ENCODE measurements at places on chromosomes 4 and X. TPM values are rescaled to one million over a fixed set of nuclear protein-coding genes. Genes with fewer than 3 reads are reported as not detected.

GRCh38 chrX:57929373-57929772, 19.1 kb upstream of the ZXDA start:
- H3K27me3 ChIP-seq: no peaks in the 10 kb centered on the region
- no peak overlapping the region for H3K4me3 ChIP-seq
- no peaks in the 10 kb centered on the region for H3K4me1 ChIP-seq
- H3K36me3 ChIP-seq: no peaks in the 10 kb centered on the region

UVSSA gene
- total RNA-seq: 13.9 TPM

DNA sequence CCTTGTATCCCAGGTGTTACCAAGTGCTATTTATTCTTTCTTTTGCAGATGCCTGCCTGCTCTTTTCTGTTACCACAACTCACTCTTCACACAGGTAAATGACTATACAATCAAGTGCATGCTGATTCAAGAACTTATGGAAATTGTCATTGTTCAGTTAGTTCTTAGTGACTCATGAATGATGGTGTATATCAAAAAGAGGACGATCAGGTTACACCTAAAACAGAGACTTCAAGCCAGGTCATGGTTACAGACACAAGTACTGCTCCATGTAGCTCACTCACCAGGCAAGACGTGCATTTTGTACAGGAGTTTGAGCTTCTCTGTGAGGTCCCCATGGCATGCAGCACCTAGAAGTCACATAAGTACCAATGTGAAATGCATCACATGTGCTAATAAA, 59.3 kb upstream of the UCP1 start:
- no peaks in the 10 kb centered on the region for H3K4me1 ChIP-seq
- no peaks in the 10 kb centered on the region for H3K27me3 ChIP-seq
- no peak overlapping the region for H3K27ac ChIP-seq
- H3K4me3 ChIP-seq: no peak overlapping the region
- no peak for DNase-seq
- peaks cover 6% of the 10 kb centered on the region for H3K36me3 ChIP-seq

DNA sequence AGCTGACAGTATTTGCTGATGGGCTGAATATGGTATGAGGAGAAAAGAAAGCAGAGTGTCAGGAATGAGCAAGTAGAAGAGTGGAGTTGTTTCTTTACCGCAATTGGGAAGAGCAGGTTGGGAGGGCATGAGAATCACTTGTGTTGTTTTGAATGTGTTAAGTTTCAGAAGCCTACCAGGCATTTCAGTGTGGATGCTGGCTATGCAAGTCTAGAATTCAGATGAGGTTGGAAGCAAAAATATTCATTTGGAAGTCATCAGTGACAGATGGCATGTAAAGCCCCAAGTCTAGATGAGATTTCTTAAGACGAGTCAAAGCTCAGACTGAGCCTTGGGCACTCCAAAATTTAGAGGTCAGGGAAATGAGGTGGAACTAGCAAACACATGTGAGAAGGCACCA, 156.4 kb downstream of the TSPAN5 start:
- H3K27me3 ChIP-seq: no peaks in the 10 kb centered on the region
- no peak for DNase-seq
- H3K4me1 ChIP-seq: no peaks in the 10 kb centered on the region
- no peaks in the 10 kb centered on the region for H3K36me3 ChIP-seq
- no peak overlapping the region for H3K4me3 ChIP-seq

FAM9C gene
- not detected for total RNA-seq

DNA sequence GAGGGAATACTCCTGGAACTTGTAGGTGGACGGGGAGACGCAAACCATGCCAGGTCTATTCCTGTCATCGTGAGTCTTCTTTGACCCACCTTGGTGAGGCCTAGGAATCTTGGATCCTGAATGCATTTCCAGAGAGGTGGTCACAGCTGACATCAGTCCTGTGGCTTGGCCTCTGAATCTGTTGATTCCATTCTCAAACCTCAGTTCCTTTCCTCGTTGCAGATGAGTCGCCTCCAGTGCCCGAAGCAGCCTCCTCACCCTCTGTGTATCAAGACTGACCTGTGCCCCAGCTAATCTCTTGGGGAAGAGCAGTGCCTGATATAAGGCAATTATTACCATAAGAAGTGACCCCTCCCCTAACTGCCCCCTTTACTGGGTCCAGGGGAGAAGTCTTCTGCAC, 118.1 kb downstream of the SMIM20 start:
- peak overlapping the region; percentile 71 for H3K27ac ChIP-seq
- H3K4me3 ChIP-seq: no peak overlapping the region
- H3K36me3 ChIP-seq: no peaks in the 10 kb centered on the region

UGT8 gene
- 0.16 TPM for total RNA-seq

GRCh38 chrX:87636533-87636932, 118.9 kb downstream of the KLHL4 start:
- no peaks in the 10 kb centered on the region for H3K4me1 ChIP-seq
- no peak overlapping the region for H3K4me3 ChIP-seq
- no peaks in the 10 kb centered on the region for H3K36me3 ChIP-seq
- no peak overlapping the region for H3K27ac ChIP-seq
- DNase-seq: no peak

CLDN34 gene
- not detected for total RNA-seq

PAGE4 gene
- total RNA-seq: not detected

DNA sequence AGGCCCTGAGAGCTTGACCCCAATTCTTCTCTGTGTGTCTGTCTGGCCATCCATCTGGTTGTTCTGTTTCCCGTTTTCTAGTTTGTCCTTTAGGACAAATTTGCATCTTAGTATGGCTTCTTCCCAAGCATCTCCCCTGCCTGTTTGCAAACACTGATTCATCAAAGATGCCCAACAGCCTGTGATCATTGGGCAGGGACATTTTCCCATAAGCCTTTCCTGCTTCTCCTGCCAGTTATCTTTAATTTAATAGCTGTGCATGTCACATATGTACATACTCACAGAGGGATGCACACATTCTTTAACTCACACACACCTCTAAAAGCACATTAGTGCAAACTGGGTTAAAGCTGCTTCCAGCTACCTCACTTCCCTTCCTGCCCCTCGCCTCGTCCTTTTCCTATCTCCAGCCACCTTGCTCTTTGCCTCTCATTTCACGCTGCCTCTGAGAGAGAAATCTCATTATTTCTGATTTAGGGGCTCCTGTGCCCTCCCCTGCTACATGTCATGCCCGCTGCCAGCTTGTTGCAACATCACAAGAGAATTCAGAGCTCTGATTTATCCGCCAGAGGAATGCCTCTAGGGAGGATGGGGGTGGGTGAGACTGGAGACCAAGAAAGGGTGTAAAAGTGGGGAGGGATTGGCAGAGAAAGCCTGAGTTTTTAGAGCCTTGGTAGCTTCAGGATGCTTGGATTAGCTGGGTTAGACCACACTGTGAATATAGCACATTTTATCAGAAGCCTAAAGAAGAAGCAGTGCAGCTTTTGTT, 100.6 kb downstream of the NHS start:
- no peak for DNase-seq
- H3K36me3 ChIP-seq: no peaks in the 10 kb centered on the region
- peaks cover 9% of the 10 kb centered on the region for H3K27me3 ChIP-seq
- no peaks in the 10 kb centered on the region for H3K4me1 ChIP-seq
- H3K27ac ChIP-seq: no peak overlapping the region

DNA sequence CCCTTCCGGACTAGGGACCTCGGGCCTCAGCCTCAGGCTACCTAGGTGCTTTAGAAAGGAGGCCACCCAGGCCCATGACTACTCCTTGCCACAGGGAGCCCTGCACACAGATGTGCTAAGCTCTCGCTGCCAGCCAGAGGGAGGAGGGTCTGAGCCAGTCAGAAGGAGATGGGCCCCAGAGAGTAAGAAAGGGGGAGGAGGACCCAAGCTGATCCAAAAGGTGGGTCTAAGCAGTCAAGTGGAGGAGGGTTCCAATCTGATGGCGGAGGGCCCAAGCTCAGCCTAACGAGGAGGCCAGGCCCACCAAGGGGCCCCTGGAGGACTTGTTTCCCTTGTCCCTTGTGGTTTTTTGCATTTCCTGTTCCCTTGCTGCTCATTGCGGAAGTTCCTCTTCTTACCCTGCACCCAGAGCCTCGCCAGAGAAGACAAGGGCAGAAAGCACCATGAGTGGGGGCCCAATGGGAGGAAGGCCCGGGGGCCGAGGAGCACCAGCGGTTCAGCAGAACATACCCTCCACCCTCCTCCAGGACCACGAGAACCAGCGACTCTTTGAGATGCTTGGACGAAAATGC, at the start of gene WAS:
TSS of gene WAS (plus strand) at position 389 of the 572 bp plus-strand sequence. CDS start at position 444, 55 bp downstream.
- no peak for DNase-seq
- H3K4me1 ChIP-seq: no peaks in the 10 kb centered on the region
- peak within 1 kb of the TSS; percentile 23 for H3K4me3 ChIP-seq
- H3K36me3 ChIP-seq: no peaks in the 10 kb centered on the region

SHOX gene
- total RNA-seq: not detected

GRCh38 chrX:1327651-1328304, 8.8 kb upstream of the IL3RA start:
- no peak for DNase-seq
- H3K36me3 ChIP-seq: no peaks in the 10 kb centered on the region
- no peak overlapping the region for H3K27ac ChIP-seq

RRH gene
- 0.66 TPM for total RNA-seq

- no peak overlapping the region for H3K27ac ChIP-seq
- no peaks in the 10 kb centered on the region for H3K36me3 ChIP-seq
- H3K4me1 ChIP-seq: no peaks in the 10 kb centered on the region
- no peak overlapping the region for H3K4me3 ChIP-seq
Measured at GRCh38 chr4:90883519-90883918, 756.3 kb downstream of the CCSER1 start.

DNA sequence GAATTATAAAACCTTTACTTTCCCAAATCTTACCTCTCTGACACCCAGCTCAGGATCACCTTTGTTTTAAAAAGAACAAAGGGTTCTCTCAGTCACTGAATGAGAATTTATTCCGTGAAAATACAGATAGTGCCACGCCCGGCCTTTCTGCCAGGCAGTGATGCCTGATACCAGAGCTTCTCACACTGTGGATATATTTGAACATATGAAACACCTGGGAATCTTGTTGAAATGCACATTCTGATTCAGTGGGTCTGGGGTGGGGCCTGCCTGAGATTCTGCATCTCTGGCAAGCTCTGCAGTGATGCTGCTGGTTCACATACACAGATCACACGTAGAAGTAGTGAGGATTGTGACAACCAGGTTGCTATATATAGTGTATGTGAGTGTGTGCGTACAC, 46.0 kb downstream of the ELOVL6 start:
- no peaks in the 10 kb centered on the region for H3K27me3 ChIP-seq
- H3K4me1 ChIP-seq: no peaks in the 10 kb centered on the region
- no peak overlapping the region for H3K27ac ChIP-seq
- no peak for DNase-seq
- no peaks in the 10 kb centered on the region for H3K36me3 ChIP-seq

GRCh38 chrX:10989386-10989785, 121.7 kb upstream of the HCCS start:
- H3K36me3 ChIP-seq: no peaks in the 10 kb centered on the region
- H3K27ac ChIP-seq: no peak overlapping the region
- H3K27me3 ChIP-seq: no peaks in the 10 kb centered on the region
- no peaks in the 10 kb centered on the region for H3K4me1 ChIP-seq
- H3K4me3 ChIP-seq: no peak overlapping the region

DNA sequence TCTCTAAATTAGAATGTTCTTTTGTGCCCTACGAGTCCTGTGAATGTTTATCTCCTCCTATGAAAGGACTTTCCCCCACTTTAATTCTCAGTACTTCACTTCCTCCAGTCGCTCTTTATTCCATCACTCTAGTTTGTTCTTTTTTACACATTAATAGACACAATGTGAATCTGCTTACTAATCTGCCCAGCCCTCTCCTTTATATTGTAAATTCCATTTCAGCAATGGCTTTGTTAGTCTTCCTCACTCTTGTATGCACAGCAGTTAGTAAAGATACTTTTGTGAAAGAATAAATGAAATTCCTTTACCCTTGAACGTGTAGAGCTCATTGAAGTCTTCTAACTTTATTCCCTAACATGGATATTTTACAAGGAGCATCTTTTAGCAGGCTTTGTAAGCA, 255.3 kb downstream of the GALNTL6 start:
- H3K27ac ChIP-seq: no peak overlapping the region
- DNase-seq: no peak
- no peak overlapping the region for H3K4me3 ChIP-seq
- H3K36me3 ChIP-seq: no peaks in the 10 kb centered on the region

- H3K36me3 ChIP-seq: no peaks in the 10 kb centered on the region
- no peak overlapping the region for H3K27ac ChIP-seq
- no peaks in the 10 kb centered on the region for H3K27me3 ChIP-seq
- no peak overlapping the region for H3K4me3 ChIP-seq
- no peaks in the 10 kb centered on the region for H3K4me1 ChIP-seq
Measured at GRCh38 chr4:88911246-88912212, 145.5 kb downstream of the FAM13A start.

DNA sequence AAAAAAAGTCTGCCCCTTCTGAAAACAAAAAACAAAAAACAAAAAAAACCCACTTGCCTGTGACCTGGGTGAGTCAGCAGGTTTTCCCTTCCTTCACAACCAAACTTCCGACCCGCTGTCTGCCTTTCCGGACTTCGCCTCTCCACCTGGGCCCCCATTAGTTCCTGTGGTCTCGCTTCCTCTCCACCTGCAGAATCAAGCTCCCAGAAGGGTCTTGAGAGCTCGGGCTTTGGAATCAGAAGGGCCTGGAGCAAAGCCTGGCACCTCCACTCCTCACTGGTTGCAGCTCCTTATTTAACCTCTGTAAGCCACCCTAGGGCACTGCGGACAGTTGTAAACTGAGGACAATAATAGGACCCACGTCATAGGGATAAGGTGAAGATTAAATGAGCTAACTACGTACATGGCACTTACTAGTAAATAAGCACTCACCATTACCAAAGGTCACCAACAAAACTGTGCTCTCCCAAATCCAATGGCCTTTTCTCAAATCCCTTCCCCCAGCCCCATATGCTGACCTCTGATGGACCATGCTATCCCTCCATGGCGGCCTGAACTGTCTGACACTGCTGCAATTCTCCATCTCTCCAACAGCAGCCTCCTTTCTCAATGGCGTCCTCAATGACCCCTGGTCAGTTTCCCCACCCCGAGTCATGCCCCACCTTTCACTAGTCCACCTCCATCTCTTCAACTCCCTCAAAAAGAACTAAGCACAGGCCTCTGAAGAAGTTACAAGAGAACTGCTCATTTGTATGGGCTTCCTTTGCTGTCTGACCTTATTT, 64.2 kb downstream of the IRF2 start:
- H3K4me3 ChIP-seq: no peak overlapping the region
- no peak for DNase-seq
- H3K27ac ChIP-seq: no peak overlapping the region
- H3K27me3 ChIP-seq: no peaks in the 10 kb centered on the region
- H3K36me3 ChIP-seq: no peaks in the 10 kb centered on the region

DNA sequence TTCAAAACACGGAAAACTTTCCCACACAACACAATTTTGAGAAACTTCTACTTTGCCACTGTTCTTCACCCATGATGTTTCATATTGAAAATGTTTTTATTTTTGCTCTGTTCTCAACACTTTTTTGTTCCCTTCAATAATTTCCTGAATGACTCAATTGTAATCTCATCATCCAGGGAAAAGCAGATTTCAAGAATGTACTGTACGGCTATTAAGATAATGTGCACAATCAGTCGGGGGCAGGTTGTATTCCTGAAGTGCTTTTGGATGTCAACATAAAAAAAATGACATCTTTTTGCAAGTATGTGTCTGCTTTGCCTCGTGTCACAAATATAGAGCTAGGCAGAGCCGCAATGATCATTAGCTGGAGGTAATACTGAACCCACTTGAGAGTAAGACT, 9.7 kb downstream of the SMPX start:
- no peaks in the 10 kb centered on the region for H3K36me3 ChIP-seq
- H3K4me1 ChIP-seq: no peaks in the 10 kb centered on the region
- peaks cover 42% of the 10 kb centered on the region for H3K27me3 ChIP-seq
- H3K27ac ChIP-seq: no peak overlapping the region

MAGEA10 gene
- not detected for total RNA-seq

- no peak for DNase-seq
- no peak overlapping the region for H3K27ac ChIP-seq
- H3K4me1 ChIP-seq: no peaks in the 10 kb centered on the region
- no peaks in the 10 kb centered on the region for H3K27me3 ChIP-seq
- no peaks in the 10 kb centered on the region for H3K36me3 ChIP-seq
Measured at GRCh38 chr4:119151161-119151560, 15.5 kb downstream of the MYOZ2 start.

RHOXF1 gene
- total RNA-seq: 1.3 TPM
